ENCODE measurements at places on chromosomes 16 and 17. TPM values are rescaled to one million over a fixed set of nuclear protein-coding genes. Genes with fewer than 3 reads are reported as not detected.

CCL8 gene
- total RNA-seq: not detected

GRCh38 chr16:84003038-84003437 lies 35.0 kb downstream of the NECAB2 start:
- H3K4me3 ChIP-seq: no peak overlapping the region
- H3K27ac ChIP-seq: no peak overlapping the region
- no peaks in the 10 kb centered on the region for H3K36me3 ChIP-seq
- no peak for DNase-seq
- peaks cover 9% of the 10 kb centered on the region for H3K27me3 ChIP-seq

DNA sequence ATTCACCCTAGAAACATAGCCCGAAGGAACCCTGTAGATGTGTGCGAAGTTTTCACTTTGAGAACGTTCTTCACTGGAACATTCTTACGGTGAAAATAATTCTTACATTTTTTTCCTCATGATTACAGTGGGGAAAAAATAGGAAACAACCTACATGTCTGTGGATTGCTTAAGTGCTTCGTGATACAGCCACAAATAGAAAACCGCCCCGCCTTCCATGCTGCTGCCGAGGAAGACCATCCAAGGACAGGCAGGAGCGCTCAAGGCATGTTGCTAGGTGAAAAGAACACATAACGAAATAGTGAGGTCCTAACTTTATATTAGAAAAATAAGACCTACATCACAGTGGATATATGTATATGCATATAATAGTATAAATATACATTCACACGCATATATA lies 78.8 kb downstream of the BMERB1 start:
- H3K27ac ChIP-seq: no peak overlapping the region
- peaks cover 13% of the 10 kb centered on the region for H3K4me1 ChIP-seq
- DNase-seq: no peak

DNA sequence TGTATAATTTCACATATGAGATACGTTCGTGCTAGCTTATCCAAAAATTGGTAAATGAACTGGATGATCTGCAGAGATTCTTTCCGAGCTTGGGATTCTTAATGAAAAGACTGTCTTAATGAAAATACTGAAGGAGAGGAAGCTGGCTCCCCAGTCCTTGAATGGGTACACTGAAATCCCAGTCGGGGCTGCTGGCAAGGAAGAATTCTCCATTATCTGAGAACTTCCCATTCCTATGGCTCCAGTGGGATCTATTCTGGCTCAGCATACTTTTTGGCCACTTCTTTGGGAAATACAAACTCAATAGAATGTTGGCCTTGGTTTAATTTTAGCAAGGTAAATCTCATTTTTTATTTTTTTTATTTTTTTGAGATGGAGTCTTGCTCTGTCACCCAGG lies 23.7 kb upstream of the SLC35B1 start:
- no peak overlapping the region for H3K4me3 ChIP-seq
- no peak overlapping the region for H3K27ac ChIP-seq
- H3K36me3 ChIP-seq: no peaks in the 10 kb centered on the region
- no peaks in the 10 kb centered on the region for H3K4me1 ChIP-seq
- DNase-seq: no peak

DNA sequence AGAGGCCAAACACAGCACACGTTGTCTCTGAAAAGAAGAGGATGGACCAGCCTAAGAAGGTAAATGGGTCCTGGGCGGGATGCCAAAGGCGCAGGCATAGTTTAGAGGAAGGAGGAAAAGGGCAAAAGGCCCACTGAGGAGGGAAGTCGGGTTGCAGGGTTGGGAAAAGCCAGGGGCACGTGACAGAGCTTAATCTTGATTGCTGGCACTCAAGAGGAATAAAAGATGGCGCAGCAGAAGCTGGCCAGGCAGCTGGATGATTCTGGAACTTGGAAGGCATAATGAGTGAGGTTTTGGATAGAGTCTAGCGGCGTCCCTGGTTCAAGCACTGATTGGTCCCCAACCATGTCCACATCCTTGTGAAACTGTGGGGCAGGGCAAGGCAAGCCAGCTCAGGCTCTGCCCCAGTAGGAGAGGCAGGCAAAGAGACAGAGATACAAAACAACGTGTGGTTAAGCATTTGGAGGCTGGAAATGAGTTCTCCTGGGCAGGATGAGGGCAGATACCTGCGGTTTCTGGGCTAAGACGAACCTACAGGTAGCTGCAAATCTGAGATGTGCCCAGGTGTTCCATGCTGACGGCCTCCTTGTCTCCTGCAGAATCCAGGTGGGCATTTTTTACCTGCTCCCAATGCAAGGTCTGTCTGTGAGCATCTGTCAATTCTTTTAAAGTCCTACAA lies 52.7 kb upstream of the CIBAR2 start:
- no peaks in the 10 kb centered on the region for H3K36me3 ChIP-seq
- H3K4me3 ChIP-seq: no peak overlapping the region
- peaks cover 55% of the 10 kb centered on the region for H3K4me1 ChIP-seq

DNA sequence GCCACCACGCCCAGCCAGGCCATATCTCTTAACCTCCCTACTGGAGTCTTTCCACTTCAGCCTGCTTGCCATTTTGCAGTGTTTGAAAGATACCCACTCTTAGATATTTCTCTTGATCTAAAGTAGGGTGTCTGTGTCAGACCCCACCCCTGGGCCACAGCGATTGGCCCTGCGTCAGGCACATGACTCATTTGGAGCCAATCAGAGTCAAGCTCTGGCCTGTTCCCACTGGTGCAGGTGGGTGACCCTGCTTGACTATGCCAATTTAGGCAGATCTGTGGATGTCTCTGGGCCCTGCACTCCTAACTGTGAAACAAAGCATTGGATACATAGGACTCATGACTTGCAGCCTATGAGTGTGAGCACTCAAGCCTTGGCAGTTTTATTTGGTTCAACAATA lies 27.6 kb downstream of the FOXL1 start:
- H3K27me3 ChIP-seq: no peaks in the 10 kb centered on the region
- H3K4me3 ChIP-seq: no peak overlapping the region
- peaks cover 33% of the 10 kb centered on the region for H3K4me1 ChIP-seq
- H3K36me3 ChIP-seq: no peaks in the 10 kb centered on the region

- no peaks in the 10 kb centered on the region for H3K27me3 ChIP-seq
- H3K27ac ChIP-seq: no peak overlapping the region
- H3K4me1 ChIP-seq: no peaks in the 10 kb centered on the region
- DNase-seq: no peak
- H3K4me3 ChIP-seq: no peak overlapping the region
Observed at GRCh38 chr17:1958134-1958881, 66.8 kb downstream of the RTN4RL1 start.

DNA sequence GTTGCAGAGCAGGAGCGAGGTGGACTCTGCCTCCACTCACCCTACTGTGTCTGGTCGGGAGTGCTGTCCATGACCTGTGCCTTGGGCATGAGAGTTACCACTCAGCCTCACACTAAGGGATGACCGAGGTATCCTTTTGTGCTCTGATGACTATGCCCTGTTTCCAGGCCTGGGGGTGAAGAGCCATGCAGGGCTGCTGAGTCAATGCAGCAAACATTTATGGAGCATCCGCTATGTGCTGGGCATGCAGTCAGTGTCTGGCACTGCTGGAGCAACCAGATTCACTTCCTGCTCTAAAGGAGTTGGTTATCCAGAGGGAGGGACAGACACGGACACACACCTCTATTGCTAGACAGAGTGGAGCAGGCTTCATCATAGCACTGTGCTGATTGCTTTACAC lies 7.6 kb upstream of the HNF1B start:
- H3K4me1 ChIP-seq: peaks cover 18% of the 10 kb centered on the region
- no peak overlapping the region for H3K27ac ChIP-seq
- H3K36me3 ChIP-seq: no peaks in the 10 kb centered on the region
- no peak overlapping the region for H3K4me3 ChIP-seq
- no peaks in the 10 kb centered on the region for H3K27me3 ChIP-seq

GRB7 gene
- not detected for total RNA-seq

PRAC1 gene
- not detected for total RNA-seq

G6PC1 gene
- not detected for total RNA-seq

C16orf54 gene
- not detected for total RNA-seq

GRCh38 chr17:41433586-41433985 lies 7.2 kb downstream of the KRT38 start:
- no peak overlapping the region for H3K27ac ChIP-seq
- H3K27me3 ChIP-seq: no peaks in the 10 kb centered on the region
- H3K4me3 ChIP-seq: no peak overlapping the region
- H3K4me1 ChIP-seq: no peaks in the 10 kb centered on the region

GRCh38 chr16:6374821-6375220 lies 957.8 kb upstream of the RBFOX1 start:
- H3K36me3 ChIP-seq: no peaks in the 10 kb centered on the region
- no peaks in the 10 kb centered on the region for H3K27me3 ChIP-seq
- no peak overlapping the region for H3K27ac ChIP-seq
- DNase-seq: no peak

TP53TG3B gene
- total RNA-seq: not detected

CPHXL2 gene
- not detected for total RNA-seq

DNA sequence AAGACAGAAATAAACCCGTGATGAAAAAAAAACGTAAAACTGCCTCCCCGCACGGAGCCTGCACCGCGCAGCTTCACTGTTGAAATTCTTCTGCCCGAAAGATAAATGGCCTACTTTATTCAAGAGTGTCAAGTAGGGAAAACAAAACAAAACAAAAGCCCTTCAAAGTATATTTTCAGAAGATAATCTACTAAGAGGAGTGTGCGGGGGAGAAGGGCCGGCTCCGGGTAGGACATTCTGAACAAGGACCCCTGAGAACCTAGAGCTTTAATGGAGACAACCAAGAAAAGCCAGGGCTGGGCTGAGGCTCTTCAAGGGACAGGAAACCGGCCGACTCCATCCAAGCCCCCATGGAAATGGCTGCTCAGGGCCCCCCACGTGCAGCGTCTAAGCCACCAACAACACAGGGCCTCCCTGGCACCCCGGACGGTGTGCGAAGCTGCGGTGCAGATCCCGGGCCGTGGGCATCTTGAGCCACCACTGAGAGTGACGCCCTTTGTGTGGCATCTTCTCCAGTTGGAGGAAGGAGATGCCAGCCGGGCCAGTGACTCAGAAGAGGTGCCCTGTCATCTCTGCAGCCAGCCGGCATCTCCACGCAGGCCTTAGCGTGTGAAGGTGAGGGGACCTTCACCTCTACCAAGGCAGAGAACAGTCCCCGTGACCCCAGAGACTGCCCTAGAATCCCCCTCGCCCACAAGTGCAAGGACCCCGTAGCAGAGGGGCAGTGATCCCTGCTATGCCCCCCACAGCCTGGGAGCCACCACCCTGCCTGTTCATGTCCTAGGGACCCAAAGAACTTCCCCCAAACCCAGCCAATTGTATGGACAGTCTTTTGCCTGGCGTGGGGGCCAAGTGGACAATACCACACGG lies 250.8 kb downstream of the C16orf95 start:
- peaks cover 39% of the 10 kb centered on the region for H3K4me1 ChIP-seq
- no peaks in the 10 kb centered on the region for H3K27me3 ChIP-seq
- no peak overlapping the region for H3K27ac ChIP-seq
- DNase-seq: no peak

- H3K27me3 ChIP-seq: no peaks in the 10 kb centered on the region
- H3K4me3 ChIP-seq: no peak overlapping the region
- no peaks in the 10 kb centered on the region for H3K36me3 ChIP-seq
- H3K27ac ChIP-seq: no peak overlapping the region
- DNase-seq: no peak
- no peaks in the 10 kb centered on the region for H3K4me1 ChIP-seq
Observed at GRCh38 chr17:69473841-69474831, 59.6 kb downstream of the MAP2K6 start.

HOXB8 gene
- total RNA-seq: not detected

GRCh38 chr16:50616883-50617645 lies 64.0 kb downstream of the SNX20 start:
- no peaks in the 10 kb centered on the region for H3K27me3 ChIP-seq
- no peaks in the 10 kb centered on the region for H3K36me3 ChIP-seq
- no peak overlapping the region for H3K4me3 ChIP-seq
- DNase-seq: no peak
- H3K4me1 ChIP-seq: peaks cover 3% of the 10 kb centered on the region
- H3K27ac ChIP-seq: no peak overlapping the region

NFE2L1 gene
- 61.8 TPM for total RNA-seq

DNA sequence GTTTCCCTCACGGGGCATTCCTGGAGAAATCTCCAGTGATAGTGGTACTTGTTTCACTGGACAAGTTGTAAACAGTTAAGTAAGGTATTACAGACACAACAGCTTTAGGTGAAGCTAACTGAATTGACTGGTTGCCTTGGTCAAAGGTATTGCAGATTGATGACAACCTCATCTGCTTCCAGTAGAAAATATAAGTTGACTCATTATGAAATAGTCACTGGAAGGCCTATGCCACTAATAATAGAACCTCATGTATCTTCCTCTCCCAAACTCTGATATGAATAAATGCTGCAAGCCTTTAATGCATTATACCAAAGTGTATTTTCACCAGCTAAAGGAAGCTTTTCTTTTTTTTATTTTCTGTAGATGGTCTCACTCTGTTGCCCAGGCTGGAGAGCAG lies 44.8 kb downstream of the GLG1 start:
- H3K4me3 ChIP-seq: no peak overlapping the region
- 0 out of 2 replicates have a peak, but pooled peaks cover 9% of the 10 kb centered on the region for H3K36me3 ChIP-seq
- DNase-seq: no peak
- no peaks in the 10 kb centered on the region for H3K27me3 ChIP-seq

FDXR gene
- 18.3 TPM for total RNA-seq

DNA sequence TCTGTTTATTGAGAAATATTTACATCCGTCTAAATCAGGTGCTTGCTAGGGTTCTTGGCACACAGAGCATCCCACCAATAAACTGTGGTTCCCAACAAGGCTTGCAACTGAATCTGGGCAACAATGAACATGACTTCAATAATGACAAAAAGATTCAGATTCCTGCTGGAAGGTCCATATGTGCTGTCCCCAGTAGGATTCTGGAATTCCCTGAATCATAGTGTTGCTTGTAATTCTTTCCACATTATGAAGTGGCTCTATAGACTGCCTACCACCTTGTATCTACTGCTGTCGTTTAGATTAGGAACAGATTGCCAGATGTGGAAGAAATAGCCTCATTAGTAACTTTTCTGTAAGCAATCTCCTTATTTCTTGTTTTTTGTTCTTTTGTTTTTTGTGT lies 265.9 kb downstream of the WWOX start:
- H3K4me3 ChIP-seq: no peak overlapping the region
- H3K27ac ChIP-seq: peak overlapping the region; percentile 7
- H3K27me3 ChIP-seq: no peaks in the 10 kb centered on the region
- peaks cover 19% of the 10 kb centered on the region for H3K4me1 ChIP-seq

- H3K4me3 ChIP-seq: no peak overlapping the region
- H3K36me3 ChIP-seq: no peaks in the 10 kb centered on the region
- no peaks in the 10 kb centered on the region for H3K4me1 ChIP-seq
- H3K27ac ChIP-seq: no peak overlapping the region
- no peak for DNase-seq
- no peaks in the 10 kb centered on the region for H3K27me3 ChIP-seq
Observed at GRCh38 chr16:63442246-63442645, 1406.0 kb upstream of the CDH8 start.

LGALS3BP gene
- 485 TPM for total RNA-seq

DNA sequence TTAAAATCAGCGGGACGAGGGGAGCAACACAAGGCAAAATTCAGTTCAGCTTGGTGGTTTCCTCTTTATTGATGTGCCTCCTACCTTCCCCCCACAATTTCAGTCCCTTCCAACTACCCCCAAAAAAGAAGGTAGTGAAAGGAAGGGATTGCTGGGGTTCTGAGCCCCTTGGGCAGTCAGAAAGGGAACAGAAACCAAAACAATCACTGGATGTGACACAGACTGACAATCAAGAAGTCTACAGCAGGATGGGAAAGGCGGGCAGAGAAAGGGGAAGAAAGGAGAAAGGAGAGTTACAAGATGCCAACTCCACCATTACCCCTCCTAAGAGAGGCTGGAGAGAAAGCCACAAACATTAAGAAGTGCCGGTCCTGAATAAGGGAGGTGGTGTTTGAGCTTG lies 1.1 kb upstream of the PHF23 start:
- no peak for DNase-seq
- peaks cover 22% of the 10 kb centered on the region for H3K4me1 ChIP-seq
- H3K27ac ChIP-seq: no peak overlapping the region
- no peak overlapping the region for H3K4me3 ChIP-seq
- peaks cover 55% of the 10 kb centered on the region for H3K36me3 ChIP-seq
- no peaks in the 10 kb centered on the region for H3K27me3 ChIP-seq

NPIPA2 gene
- not detected for total RNA-seq

Measured in SJSA1 (cell line).